K562 (cell line): ENCODE measurements at places on chromosomes 16 and 17.

- no peak for DNase-seq
Measured at GRCh38 chr17:38454532-38454931, 26.3 kb downstream of the ARHGAP23 start.

DNA sequence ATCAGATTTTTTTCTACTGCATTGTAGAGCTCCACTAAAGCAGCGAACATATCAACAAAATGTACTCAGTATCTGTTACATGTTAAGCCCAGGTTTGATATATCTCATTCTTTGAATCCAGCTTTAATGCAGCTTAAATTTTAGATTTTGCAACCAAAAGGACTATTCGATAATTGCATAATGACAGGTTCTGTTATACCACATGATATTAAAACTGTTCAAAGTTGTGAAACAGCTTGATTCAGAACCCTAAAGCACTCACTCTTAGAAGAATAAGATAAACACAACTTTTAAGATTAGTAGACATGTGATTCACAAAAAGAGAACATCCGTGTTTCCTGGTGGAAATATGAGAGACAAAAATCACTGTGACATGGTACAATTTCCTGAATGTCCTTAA lies 427.9 kb downstream of the CDH11 start:
- no peak for DNase-seq

- peak; percentile 14 for DNase-seq
Measured at GRCh38 chr16:80369138-80369958, 171.4 kb upstream of the DYNLRB2 start.

DNA sequence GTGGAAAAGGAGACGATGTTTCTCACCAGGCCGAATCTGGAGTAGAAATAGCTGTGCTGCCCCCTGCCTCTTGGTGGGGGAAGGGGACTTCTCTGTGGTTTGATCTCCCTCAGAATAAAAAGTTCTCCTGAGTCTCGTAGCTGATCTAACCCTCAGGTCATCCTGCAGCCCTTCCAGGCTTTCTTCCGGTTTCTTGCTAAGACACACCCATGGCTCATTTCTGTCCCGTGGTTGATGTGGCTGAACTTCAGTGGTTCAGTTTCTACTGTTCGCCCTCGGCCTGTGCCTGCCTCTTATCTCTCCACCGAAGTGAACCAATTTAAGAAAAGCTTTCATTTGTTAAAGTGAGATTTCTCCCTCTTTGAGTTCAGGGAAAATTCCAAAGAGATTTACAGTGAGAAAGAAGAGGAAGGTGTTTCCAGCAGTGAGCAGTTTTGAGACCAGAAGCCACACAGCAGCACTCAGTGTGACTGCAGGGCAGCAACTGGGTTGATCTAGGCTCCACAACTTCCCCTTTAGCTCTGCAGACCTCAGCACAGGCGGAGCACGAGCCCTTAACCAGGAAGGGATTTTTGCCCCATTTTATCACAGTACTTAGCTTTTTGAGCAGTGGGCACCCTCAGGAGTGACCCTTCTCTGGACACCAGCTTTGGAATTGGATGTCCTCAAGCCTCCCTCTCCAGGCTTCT lies 34.9 kb upstream of the CACNG5 start:
- DNase-seq: no peak

DNA sequence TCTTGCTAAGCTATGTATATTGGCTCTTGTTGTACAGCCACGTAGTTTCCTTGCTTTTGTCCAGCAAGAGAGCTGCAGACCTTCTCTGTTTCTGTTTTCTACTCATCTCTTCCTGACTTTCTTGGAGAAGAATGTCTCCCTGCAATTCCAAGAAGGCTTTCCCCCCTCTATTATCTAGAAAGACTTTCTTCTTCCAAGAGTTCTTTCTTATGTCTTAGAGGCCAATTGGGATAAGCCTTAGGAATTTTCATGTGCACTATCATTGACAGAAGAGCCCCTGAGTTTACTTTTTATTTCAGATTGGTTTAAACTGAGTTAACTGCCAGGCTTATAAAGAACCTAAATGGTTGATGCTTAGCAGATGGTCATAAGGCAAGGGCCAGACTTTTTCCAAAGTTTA lies 9.0 kb downstream of the CAPNS2 start:
- DNase-seq: no peak

DNA sequence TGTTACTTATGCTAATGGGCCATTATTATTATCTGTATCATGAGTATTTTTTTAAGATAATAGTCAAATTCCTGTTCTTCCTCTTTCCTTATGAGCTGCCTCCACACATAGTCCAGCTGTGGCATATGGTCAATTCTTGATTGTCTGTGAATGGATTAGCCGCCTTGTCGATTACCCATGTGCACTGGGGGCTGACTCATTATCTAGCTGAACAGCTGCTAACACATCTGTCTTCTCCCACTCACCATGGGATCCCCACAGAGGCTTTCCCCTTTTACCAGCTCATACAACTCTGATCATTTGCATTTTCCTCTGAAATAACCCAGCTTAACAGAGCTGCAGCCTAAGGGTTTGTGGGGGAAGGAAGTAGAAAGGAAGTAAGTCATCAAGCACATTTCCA lies 915.0 kb downstream of the CDH11 start:
- DNase-seq: no peak

- DNase-seq: no peak
Measured at GRCh38 chr16:62751218-62751617, 715.0 kb upstream of the CDH8 start.

GRCh38 chr16:69105501-69106361 lies at the start of gene HAS3:
TSS of gene HAS3 (plus strand) at chr16:69105653. CDS start at chr16:69109396, 3,743 bp downstream.
- peak; percentile 75 for DNase-seq

DNA sequence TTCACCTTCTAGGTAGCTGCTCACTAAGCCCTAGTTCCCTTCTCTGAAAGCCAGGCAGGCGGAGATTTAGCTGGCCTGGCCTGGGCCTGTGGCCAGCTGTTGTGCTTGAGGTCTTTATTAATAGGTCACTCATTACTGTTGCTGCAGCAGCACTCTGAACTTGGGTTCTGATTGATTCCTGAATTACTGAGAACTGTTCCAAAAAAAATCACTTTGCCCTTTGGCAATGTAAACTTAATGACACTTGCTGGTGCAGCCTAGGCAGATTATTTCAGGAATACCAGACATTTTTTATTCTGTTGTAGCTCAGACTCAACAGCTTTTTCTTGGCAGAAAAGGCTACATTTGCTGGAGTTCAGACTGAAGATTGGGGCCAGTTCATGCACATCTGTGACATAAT lies 2.7 kb downstream of the TOM1L1 start:
- DNase-seq: no peak

- no peak for DNase-seq
Measured at GRCh38 chr17:81173762-81174155, 7.7 kb upstream of the AATK start.

GRCh38 chr17:68910251-68910705 lies 44.9 kb downstream of the ABCA8 start:
- no peak for DNase-seq

- no peak for DNase-seq
Measured at GRCh38 chr17:31550389-31551056, 159.0 kb downstream of the RAB11FIP4 start.

DNA sequence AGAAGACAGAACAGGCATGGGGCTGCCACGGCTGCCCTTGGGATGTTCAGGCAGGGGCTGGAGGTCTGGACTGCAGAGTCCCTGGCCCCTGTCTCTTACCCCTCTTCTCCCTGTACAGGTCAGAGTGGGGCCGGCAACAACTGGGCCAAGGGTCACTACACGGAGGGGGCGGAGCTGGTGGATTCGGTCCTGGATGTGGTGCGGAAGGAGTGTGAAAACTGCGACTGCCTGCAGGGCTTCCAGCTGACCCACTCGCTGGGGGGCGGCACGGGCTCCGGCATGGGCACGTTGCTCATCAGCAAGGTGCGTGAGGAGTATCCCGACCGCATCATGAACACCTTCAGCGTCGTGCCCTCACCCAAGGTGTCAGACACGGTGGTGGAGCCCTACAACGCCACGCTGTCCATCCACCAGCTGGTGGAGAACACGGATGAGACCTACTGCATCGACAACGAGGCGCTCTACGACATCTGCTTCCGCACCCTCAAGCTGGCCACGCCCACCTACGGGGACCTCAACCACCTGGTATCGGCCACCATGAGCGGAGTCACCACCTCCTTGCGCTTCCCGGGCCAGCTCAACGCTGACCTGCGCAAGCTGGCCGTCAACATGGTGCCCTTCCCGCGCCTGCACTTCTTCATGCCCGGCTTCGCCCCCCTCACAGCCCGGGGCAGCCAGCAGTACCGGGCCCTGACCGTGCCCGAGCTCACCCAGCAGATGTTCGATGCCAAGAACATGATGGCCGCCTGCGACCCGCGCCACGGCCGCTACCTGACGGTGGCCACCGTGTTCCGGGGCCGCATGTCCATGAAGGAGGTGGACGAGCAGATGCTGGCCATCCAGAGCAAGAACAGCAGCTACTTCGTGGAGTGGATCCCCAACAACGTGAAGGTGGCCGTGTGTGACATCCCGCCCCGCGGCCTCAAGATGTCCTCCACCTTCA lies 11.7 kb downstream of the TUBB3 start:
- DNase-seq: no peak

DNA sequence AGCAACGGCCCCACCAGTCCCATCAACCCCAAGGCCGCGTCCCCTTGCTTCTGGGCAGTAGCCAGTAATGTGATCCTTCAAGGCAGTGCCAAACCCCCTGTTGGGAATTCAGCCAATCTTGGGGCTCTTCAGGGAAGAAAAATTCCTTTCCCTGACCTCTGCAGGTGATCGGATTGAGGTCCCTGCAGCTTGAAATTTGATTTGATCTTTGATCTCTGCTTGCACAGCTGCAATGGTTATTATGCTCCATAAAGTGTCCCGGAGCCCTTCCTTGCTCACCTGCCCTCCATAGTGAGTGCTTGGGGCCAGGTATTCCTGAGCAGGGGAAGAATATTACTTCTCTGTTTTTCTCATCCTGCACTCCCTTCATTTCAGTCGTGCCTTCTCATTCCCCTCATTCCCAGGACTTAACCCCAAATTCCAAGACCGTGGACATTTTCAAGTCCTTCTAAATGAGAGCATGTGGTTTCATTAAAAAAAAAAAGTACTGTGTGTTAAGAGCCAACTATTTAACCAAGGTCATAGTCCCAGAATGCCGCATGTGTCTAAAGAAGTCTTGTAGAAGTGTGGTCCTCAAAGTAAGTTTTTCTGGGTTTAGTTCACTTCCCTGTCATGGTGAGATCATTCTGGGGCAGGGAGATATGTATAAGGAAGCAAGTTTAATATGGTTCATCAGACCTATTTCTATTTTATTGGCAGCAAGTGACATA lies 56.3 kb downstream of the SOX9 start:
- no peak for DNase-seq

DNA sequence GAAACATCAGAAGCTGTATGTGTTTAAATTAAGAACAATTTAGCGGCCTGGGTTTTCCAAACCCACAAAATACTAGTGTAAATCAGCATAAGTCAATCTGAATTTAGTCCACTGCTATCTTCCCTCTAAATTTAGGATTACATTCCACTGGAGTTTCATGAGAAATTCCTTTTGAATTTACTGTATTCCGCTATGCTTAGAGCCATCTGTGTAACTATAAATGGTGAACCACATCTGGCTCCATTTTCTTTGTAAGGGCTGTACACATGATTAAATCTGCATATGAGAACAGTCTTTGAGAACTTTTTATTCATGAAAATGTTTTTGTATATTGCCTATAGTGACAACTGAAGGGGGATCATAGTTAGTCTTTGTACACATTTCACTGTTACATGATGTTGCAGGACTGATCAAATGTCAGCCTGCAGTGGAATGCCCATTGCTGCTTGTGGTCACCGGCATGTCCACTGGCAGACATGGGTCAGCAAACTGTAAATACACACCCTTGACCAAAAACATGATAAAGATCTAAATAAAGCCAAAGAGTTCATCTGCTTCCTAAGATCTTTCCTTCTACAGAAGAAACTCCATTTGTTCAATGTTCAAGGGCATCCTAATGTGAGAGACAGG lies 36.8 kb downstream of the RPGRIP1L start:
- DNase-seq: no peak

GRCh38 chr17:57154921-57155320 lies 69.9 kb downstream of the AKAP1 start:
- DNase-seq: no peak

GRCh38 chr17:31967648-31968047 lies 30.8 kb downstream of the SUZ12 start:
- DNase-seq: no peak

DNA sequence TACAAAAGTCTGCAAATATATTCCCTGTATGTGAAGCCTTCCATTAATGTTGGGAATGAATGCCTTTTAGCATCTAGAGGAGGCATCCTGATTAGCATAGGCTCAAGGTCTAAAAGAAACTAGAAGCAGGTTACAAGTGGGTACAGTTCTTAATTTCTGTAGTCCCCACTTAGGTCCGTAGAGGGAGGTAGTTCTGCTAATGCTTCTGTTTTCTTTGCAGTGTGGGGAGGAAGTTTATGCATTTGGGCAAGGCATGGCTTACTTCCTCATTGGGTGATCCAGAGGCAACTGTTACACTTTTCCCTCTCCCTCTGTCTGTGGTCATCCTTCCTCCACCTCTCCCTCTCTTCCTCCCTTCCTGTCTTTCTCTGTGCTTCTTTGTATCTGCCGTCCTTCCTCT lies 108.4 kb upstream of the ZKSCAN2 start:
- no peak for DNase-seq

GRCh38 chr17:76951375-76951905 lies 83.2 kb downstream of the MGAT5B start:
- DNase-seq: no peak

DNA sequence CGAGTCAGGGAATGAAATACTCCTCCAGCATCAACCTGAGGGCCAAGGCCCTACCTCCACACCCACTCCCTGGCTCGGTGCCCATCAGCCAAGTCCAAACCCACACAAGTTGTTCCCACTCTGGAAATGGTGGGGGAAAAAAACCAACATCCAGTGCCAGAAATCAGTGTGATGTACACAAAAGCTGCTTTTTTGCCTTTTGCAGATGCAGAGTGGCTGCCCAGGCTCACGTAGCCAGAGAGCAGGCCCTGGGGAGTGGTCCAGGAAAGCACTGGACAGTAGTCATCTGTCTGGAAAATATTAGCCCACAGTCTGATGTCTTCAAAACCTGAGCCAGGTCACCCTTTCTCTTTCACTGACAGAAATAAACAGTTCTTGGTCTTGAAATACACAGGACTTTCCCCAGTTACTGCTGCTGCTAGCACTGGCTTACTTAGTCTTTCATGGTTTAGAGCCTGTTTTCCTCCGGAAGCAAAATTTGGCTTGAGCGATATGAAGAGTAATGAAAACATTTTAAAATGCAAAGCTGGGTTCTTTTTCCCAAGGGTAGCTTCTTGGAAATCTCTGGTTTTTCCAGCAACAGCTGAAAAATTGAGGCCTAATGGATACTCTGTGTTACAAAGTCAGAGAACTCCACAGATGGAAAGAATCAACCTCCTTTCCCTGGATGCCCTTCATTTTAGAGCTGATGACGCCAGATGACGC lies 18.2 kb upstream of the NOS2 start:
- no peak for DNase-seq

DNA sequence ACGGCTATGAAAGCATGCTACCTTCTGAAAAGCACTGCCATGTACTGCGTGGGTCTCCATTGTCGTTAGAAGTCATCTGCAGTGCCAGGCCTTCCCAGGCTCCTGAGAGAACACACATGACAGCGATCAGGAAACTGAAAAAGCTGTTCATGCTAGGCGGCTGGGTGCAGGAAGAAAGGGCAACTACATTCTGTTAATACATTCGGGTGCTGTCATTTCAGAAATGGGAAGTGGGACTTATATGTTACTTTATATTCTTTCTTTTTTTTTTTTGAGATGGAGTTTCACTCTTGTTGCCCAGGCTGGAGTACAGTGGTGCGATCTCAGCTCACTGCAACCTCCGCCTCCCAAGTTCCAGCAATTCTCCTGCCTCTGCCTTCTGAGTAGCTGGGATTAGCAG lies 19.9 kb downstream of the CFAP20 start:
- no peak for DNase-seq
